ENCODE measurements at places on chromosomes 3 and 15.

DNA sequence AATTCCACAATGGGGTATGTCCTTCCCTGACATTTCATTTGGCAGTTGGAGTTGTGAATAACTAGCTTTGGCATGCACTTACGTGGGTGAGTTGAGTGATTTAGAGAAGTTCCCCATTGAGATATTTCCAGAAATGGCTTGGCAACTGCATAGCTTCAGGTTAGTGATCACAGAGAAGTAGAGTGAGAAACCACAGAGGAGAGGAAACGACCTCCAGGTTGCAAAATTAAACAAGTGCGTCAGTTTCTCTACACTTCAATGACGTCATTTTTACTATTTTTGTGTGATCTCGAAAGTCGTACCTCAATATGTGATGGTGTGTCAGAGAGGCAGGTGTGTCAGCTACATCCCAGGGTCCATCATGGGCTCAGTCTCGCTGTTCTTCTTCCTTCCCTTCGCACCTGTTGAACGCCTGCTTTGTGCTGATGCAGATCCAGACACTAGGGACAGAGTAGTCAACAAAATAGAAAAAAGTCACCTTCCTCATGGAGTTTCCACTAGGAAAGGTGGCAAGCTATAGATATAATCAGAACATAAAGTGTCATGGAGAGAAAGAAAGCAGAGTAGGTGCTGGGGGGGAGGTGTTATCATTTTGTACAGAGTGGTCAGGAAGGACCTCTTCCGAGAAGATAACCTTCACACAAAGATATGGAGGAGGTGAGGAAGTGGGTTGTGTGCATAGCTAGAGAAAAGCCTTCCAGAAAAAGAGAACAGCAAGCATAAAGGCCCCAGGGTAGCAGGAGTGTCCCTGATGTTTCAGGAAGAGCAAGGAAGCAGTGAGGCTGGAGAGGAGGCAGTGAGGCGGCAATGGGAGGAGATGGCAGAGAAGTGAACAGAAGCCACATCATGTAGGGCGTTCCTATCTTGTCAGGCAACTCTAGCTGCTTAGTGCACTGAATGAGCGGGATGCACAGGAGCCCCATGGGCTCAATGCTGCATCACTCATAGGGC is 75.6 kb downstream of the MCTP2 start:
- DNase-seq = peak; percentile 91

GRCh38 chr3:69821133-69821532 is 81.9 kb downstream of the MITF start:
- no peak for DNase-seq

DNA sequence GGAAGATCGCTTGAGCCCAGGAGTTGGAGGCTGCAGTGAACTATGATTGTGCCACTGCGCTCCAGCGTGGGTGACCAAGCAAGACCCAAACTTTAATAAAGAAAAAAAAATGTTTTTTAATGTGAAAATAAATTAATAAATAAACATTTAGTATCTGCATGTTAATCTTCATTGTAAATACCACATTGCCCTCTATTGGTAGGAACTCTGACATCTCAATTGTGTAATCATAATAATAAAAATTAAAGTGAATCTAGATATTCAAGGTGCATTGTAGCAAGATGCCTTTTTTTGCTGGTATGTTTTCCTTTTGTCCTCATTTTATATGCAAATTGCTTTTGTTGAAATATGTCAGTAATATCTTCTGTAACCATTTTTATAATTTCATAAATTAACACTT is 95.0 kb upstream of the LIMD1 start:
- DNase-seq = peak; percentile 25

GRCh38 chr15:80609512-80609946 is 85.6 kb upstream of the ABHD17C start:
- no peak for DNase-seq

- no peak for DNase-seq
Measured at GRCh38 chr3:175940243-175940642, 1081.1 kb downstream of the NAALADL2 start.

- DNase-seq = no peak
Measured at GRCh38 chr3:178532476-178532875, 3.8 kb upstream of the KCNMB2 start.

- no peak for DNase-seq
Measured at GRCh38 chr3:37500518-37500917, 326.1 kb upstream of the LRRFIP2 start.

DNA sequence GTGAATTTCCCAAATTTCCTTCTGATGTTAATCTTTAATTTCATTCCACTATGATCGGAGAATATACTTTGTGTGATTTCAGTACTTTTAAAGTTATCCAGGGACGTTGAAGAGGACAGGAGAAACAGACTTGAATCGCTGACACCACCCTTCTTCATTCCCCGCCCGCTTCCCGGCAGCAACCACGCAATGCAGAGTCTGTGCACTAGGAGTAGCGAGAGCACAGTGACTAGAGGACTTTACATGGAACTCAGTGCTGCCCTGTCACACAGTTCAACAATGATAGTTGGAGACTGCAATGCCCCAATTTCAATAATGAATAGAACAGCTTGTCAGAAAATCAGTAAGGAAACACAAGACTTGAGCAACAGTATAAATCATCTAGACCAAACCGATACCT is 73.9 kb downstream of the RNF13 start:
- DNase-seq = no peak

GRCh38 chr3:63905731-63906620 is 6.2 kb downstream of the SCAANT1 start:
- no peak for DNase-seq

- peak; percentile 44 for DNase-seq
Measured at GRCh38 chr15:65286069-65286703, 497 bp downstream of the PARP16 start.

DNA sequence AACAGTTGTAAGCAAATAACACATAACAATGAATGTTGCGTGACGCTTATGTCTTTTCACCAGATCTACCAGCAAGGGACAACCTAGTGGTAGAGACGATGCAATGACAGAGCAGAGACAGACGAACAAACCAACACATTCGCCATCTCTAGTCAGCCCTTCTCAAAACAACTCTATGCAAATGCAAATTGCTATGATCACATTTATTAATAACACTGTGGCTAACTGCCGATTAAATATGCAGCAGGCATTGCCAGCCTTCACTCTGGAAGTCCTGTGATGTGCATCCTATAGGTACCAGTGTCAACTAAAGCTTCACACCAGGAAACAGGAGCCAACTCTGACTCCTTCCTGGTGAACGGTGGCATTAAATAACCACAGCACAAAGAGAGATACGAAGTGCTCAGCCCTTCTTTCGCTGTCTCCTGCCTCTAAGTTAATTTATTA is 94.2 kb downstream of the FOXP1 start:
- no peak for DNase-seq

- no peak for DNase-seq
Measured at GRCh38 chr15:69105451-69105985, 54.9 kb upstream of the GLCE start.
